ENCODE measurements at places on chromosomes 13 and 19.

DNA sequence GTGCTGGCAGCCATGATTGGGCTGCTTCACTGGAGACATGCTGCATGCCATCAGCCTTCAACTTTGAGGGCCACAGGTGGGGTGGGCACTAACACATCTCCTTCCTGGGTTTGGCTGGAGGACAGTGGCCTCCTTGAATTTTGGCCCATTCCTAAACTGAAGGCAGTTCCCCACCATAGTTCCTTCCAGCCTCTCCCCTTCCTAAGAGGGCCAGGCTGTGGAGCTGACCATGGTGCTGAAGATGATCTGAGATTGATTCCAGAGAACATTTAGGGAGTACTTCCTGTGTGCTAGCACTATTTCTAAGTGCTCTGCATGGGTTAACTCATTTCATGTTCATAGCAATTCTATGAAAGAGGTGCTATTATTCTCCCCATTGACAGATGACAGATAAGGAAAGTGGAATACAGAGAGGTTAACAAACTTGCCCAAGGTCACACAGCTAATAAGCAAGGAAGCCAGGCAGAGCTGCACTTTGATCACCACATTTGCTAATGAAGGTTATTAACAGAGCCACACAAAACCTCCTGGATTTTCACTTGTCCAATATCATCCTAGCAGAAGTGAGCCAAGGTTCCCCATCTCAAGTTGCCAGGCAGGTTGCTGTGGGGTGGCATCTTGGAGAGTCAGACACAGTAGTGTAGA, 175.3 kb downstream of the ZIC5 start:
- no peak for DNase-seq

DNA sequence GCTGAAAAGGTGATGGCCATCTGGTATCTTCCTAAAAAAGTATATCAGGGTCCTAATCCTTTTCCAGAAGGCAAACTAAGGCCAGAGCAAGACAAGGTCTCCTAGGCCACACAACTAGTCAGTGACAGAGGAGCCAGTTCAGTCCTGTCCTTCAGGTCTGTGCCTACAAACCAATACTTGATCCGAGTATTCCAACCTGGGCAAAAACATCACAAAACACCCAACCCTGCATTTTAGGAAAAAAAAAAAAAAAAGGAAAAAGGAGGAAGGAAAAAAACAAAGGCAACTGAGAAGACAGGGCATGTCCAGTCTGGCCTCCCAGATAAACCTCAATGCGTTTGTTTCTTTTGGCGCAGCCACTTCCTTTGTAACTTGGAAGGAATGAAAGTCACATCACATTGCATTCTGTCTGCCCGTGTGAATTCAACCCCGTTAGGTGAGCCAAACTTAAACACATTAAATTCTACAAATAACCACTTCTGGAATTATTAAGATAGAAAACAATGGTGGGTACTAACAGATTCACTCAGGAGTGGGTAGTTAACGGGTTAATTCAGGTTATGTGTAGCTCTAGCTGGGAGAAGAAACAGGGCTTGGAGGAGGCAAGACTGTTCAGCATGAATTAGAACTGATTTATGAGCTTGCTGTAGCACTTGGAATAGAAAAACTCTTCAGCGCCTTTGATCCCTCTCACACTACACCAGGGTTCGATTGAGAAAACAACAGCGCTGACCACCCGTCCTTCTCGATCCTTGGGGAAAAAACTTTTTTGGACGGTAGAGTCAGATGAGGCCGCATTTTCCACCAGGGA, 43.0 kb upstream of the HNRNPA1L2 start:
- no peak for DNase-seq

GRCh38 chr13:50690006-50690405, 153.5 kb downstream of the DLEU7 start:
- no peak for DNase-seq

DNA sequence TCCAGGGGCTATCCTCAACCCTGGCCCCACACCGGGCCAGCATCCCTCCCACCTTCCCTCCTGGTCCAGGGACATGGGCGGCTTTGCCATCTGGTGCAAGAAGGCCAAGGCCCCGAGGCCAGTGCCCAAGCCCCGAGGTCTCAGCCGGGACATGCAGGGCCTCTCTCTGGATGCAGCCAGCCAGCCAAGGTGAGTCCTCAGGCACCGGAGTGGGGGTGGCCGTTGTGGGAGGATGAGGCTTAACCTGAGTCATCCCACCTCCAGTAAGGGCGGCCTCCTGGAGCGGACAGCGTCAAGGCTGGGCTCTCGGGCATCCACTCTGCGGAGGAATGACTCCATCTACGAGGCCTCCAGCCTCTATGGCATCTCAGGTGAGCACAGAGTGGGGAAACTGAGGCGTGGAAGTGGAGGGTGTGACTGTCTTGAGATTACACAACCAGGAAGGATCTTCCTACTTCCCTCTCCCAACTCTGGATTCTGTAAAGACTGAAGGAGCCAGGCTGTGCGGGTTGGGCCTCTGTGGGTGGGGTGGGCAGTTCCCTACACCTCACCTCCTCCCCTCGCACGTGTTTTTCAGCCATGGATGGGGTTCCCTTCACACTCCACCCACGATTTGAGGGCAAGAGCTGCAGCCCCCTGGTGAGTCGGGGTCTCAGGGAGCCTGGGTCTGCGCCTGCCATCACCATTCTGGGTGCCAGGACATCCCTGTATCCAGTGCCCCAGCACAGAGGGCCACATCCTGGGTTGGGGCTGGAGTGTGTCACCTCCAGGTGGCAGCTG, 3.8 kb downstream of the MVB12A start:
- no peak for DNase-seq

DNA sequence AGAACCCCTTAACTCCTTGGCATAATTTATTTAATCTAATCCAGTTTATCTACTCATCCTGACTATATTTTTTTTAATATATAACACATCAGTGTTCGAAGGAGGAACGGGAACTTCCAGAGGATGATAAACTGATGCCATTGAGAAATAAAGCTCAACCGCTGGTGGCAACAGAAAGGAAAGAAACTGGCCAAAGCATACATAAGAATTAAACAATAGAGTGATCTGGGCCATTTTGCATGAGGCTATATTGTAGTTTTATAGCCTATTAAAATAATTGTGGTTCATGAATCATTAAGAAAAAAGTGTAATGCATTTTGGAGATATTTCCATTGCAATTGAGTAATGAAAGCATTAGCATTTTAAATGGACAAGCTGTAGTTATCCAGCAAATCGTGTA, 94.2 kb downstream of the FRY start:
- no peak for DNase-seq

DNA sequence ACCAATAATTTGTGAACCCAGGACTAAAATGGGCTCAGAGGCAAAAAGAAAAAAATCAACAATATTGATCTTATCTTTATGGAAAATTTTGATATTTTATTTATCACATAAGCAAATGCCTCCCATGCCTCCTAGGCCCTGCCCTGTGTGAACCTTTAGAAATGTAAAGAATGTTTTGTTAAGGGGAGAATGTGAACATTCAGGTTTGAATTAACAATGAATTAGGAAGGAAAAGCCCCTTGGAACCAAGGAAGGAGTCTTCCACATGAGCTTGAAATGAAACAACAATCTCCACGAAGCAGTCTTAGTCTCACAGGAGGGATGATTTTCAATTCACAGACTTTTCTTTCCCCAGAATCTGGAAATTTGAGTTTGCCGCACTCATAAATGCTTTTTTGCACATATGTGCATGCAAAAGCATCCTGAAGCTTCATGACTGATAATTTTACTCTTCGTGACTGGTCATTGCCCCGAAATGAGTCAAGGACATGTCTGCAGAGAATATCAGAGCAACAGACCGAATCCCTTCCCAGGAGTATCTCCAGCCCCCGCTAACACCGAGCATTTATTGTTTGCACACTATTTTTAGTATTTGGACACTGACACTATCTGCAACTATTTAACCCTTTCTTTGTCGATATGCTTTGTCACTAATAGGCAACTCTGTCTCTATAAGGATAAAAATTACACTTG, 135.2 kb downstream of the DCT start:
- no peak for DNase-seq

GRCh38 chr19:55643003-55643886, at the start of gene ZNF581:
Gene ZNF581, plus strand, starts transcription at chr19:55643649. Its CDS starts 923 bp downstream, at chr19:55644572.
- no peak for DNase-seq

DNA sequence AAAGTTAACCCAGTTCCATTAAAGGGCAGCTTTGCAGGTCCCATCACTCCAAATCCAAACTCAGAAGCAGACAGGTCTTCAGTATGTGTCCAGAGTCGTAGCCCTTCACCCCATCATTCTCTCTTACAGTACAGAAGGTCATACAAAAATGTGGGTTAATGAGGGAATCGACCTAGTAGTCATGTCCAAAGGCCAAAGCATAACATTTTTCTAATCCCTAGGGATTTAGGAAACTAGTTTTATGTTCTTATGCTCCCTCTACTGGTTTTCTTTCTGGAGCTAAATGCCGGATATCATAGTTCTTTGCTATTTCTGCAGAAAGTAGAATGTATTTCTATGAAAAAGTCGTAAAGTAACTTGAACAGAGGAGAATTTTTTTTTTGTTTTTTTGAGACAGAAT, 72.2 kb downstream of the DHRS12 start:
- no peak for DNase-seq

DNA sequence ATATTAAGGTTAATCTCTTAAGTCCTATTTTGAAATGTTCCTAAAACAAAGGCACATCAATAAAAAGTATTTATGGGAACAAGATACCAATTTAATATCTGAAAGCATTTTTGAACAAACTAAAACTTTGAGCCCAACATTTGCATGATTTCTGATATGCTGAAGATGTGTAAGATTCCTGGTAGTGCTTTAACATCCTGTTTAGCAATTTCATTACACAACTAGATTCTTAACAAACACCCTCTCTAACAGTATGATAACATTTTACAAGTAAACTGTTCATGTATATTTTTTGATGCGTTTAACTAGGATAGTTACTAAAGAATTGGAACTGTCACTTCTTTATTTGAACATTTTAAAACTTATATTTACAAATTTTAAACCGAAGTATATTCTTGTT, 63.9 kb downstream of the DACH1 start:
- no peak for DNase-seq

DNA sequence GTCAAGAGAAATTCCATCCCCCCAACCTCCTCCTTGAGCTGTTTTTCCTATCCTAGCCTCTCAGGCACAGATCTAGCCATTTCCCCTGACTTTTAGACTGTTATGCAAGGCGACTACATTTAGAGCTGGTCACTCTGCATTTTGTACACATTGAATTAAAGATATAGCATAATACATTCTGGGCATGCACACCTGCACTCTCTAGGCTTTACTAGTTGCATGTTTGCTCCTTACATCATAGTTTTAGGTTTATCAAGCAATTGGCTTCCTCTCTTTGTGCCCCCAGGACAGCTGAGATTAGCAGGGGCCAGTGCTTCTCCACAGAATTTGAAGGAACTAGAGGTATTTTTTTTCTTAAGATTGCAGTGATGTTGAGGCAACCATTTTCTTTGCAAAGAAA, 19.5 kb downstream of the GPC6 start:
- no peak for DNase-seq

GRCh38 chr19:870963-871401, 11.5 kb downstream of the CFD start:
- no peak for DNase-seq

DNA sequence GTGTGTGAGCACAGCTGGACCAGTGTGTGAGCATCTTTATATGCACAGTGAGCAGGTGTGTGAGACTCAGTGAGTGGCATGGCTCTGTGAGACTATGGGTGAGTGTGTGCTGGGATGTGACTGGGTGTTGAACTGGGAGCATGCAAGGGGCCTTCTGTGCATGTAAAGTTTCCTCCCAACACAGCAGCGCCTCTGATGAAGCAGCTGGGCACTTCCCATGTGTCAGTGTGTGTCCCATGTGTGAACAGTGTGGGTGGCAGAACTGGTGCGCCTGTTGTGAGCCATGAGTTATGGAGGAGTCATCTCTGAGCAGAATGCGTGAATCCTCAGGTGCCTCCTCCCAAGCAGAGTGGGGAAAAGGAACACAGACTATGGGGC, 24.1 kb downstream of the LGALS16 start:
- no peak for DNase-seq

DNA sequence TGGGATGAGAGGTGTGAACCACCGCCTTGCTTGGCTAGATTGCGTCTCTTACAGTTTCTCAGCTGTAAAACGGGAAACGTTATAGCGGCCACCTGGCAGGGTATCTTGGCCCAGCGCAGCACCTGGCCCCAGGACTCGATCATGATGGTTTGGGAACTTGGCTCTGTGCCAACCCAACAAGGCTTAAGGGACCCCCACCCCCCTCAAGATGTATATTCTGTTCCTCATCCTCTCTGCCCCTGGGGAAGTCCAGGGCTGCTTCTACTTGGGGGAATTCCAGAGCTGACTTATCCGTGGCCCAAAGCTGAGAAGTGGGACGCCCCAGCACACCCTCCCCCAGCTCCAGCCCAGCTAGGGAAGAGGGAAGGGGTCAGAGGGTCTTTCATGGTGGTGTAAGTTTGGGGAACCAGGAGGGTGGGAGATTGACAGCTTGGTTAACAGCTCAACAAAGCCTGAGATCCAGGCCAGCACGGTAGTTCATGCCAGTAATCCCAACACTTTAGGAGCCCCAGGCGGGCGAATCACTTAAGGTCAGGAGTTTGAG, 695 bp downstream of the ICAM1 start:
- no peak for DNase-seq

Data from GM18507 (cell line).